ENCODE measurements at places on chromosomes 3 and 15.

GRCh38 chr3:126039870-126040269 lies 44.1 kb downstream of the SLC41A3 start:
- DNase-seq, result no peak

- DNase-seq, result no peak
These were observed 257.6 kb upstream of the STT3B start for GRCh38 chr3:31275038-31275572.

GRCh38 chr3:37924453-37924852 lies 62.8 kb downstream of the CTDSPL start:
- no peak for DNase-seq

- no peak for DNase-seq
These were observed 26.8 kb downstream of the CCRL2 start for GRCh38 chr3:46433841-46434240.

DNA sequence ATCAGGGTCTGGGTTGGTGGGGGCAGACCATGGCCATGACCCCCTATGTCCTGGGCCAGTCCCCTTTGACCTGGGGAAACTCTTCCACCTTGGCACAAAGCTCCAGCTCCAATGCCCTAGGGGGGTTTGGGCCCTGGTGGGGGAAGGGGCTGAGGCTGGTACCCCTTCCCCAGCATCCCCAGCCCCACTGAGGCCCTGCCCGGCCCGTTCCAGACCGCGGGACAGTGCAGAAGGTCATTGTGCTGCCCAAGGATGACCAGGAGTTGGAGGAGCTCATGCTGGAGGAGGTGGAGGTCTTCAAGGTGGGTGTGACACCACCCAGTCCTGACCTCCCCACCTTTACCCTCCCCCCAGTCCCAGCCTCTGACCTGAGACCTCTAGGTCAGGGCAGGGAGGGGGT lies 6.2 kb upstream of the GNAT1 start:
- no peak for DNase-seq

GRCh38 chr3:149736175-149736952 lies 15.9 kb downstream of the COMMD2 start:
- no peak for DNase-seq

DNA sequence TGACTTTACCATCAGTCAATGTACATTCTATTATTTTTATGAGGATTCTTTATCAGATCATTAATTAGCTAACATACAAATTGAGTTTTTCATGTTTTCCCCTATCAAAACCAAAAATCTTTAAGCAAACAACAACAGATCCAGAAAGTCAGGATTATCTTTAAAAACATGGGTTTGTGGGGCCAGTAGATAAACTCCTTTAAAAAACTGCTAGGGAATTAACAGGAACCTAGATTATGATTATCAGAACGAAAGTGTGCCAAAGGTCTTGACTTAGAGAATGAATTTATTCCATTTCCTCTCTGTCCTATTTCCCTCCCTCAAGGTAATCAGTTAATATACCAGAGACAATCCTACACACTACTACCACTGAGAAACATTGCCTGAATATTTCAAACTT lies 13.2 kb upstream of the CCDC13 start:
- DNase-seq, result no peak

GRCh38 chr3:178291574-178292370 lies 244.5 kb upstream of the KCNMB2 start:
- no peak for DNase-seq

GRCh38 chr15:69486481-69487110 lies 34.0 kb downstream of the RPLP1 start:
- peak; percentile 37 for DNase-seq

DNA sequence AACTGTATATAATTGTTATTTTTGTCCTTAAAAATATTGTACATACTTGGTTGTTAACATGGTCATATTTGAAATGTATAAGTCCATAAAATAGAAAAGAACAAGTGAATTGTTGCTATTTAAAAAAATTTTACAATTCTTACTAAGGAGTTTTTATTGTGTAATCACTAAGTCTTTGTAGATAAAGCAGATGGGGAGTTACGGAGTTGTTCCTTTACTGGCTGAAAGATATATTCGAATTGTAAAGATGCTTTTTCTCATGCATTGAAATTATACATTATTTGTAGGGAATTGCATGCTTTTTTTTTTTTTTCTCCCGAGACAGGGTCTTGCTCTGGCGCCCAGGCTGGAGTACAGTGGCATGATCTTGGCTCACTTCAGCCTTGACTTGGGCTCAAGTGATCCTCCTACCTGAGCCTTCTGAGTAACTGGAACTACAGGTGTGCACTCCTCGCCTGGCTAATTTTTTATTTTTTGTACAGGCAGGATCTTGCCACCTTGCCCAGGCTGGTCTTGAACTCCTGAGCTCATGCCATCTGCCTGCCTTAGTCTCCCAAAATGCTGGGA lies 10.7 kb downstream of the NFKBIZ start:
- DNase-seq, result no peak

DNA sequence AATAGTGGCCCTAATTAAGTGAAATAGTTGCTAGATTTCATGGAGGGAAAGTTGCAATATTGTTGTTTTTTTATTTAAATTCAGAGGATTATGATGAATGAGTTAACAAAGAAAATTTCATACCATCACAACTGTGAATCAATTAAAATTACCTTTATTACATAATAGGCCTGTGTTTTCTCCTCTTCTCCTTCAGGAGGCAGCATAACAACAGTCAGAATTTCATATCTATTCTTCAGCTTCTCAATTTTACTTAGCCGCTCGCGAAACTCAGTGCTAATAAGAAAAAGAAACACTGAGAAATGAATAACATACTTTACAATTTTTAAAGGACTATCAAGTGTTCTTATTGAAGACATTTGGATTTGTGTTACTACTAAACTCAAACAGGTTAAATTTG lies 29.4 kb downstream of the TTC14 start:
- no peak for DNase-seq

- DNase-seq, result no peak
These were observed 99.1 kb downstream of the DNASE1L3 start for GRCh38 chr3:58111513-58112184.

- peak; percentile 71 for DNase-seq
These were observed 92.2 kb downstream of the KLHL25 start for GRCh38 chr15:85702321-85703101.

- DNase-seq, result no peak
These were observed 74.6 kb upstream of the PSMD6 start for GRCh38 chr3:64097920-64098319.

GRCh38 chr15:28903555-28903954 lies 17.8 kb downstream of the APBA2 start:
- DNase-seq, result no peak

DNA sequence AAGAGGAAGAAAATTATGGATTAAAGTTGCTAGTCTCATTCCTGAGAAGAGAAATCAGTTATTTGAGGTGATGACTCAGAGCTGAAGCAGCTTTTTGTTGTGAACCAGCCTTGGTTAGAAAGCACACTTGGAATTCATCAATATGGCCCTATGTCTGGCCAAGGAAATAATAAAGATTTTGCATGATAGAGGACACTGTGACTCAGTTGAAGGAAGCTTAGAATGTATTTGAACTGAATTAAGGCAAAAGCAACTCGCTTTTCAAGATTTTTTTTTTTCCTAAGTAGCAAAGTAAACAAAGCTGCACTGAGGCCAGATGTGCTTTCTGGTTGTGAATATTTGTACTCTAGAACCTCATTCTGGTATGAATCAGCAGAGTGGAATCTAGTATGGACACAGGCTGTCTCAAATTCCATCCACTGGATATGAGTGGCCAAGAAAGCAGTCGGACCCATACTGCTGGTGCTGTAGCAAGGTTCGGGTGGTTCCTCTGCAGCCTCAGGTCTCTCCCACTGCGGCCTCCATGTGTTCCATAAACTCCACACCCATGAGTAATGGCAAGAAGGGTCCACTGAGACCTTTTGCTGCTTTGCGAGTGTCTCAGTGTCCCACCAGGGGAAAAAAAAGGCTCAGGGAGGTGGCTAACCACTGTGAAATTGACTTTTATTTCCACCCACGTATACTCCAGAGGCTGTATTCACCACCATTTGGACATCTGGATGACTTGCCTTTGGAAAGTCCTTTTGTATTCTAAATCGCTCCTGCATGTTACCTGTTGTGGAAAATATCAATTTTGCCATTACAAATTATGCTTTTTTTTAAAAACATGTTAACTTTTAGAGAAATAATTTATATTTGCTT lies 53.1 kb downstream of the TGFBR2 start:
- no peak for DNase-seq

DNA sequence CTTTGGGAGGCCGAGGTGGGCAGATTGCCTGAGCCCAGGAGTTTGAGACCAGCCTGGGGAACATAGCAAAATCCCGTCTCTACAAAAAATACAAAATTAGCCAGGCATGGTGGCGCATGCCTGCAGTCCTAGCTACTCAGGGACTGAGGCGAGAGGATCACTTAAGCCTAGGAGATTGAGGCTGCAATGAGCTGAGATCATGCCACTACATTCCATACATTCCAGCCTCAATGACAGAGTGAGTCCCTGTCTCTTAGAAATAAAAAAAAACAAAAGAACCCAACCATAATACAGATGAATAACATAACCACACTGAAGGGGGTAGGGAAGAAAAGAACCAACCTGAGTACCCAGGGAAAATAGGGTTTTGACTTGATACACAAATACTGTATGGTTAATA lies 19.7 kb upstream of the CGNL1 start:
- no peak for DNase-seq

GRCh38 chr3:34758630-34759261 lies 880.6 kb upstream of the ARPP21 start:
- no peak for DNase-seq

- no peak for DNase-seq
These were observed 37.3 kb downstream of the CACNA2D2 start for GRCh38 chr3:50466177-50466576.

GRCh38 chr3:69433969-69434325 lies 48.1 kb upstream of the FRMD4B start:
- no peak for DNase-seq

DNA sequence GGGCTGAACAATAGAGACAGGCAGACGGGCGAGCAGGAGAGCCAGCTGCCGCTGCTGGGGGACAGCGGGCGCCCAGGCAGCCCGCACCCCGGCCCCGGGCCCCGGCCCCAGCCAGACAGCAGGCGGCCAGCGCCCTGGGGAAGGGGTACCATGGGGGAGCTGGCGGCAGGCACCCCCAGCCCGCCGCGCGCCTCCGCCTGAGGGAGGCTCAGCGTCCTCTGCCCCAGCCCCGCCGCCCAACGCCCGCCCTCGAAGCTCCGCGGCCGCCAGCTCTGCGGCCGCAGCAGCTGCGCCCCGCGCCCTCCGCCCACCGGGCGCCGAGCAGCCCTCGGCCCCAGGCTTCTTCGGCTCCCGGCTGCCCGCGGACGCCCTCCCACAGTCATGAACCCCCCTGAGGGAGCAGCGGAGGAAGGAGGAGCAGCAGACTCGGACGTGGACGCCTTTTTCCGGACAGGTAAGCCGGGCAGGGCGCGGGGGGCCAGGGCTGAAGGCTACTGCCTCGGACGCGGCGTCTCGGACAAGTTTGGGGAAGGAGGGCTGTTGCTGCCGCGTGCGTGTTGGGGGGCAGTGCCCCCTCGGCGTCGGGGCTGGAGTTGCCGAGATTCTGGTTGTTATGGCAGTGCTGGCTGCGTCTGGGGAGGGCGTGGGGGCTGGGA lies 41.6 kb upstream of the ROPN1 start:
- DNase-seq, result no peak

GRCh38 chr15:25192651-25193050 lies 237.9 kb downstream of the SNRPN start:
- no peak for DNase-seq

DNA sequence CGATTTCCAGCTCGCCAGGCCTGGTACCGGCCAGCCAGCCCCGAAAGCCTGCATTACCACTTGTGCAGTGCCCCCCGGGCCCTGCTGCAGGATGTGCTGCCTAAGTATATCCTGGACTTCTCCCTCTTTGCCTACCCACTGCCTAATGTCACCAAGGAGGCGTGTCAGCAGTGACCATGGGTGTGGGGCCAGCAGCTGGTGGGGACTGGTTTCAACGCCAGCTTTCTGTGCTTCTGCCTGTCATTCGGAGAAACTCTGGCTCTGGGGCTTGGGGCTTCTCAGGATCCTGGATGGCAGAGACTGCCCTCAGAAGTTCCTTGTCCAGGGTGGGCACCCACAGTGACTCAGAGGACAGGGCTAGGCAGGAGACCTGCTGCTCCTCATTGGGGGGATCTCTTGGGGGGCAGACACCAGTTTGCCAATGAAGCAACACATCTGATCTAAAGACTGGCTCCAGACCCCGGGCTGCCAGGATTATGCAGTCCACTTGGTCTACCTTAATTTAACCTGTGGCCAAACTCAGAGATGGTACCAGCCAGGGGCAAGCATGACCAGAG lies 1.5 kb downstream of the CHST14 start:
- no peak for DNase-seq

DNA sequence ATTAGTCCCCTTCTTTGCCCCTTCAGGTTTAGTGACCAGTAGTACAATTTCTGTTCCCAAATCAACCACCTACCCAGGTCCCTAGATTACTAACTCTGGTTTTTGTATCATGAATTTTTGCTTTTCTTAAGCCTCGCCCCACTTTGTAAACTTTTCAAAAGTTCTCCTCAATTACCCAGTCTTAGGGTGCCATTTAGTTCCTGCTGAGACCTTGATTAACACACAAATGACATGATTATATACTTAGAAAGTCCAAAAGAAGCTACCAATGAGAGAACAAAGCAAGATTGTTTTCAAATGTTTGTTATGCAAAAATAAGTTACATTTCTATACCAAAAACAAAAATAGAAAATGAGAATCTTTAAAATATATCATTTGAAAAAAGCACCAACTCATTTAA lies 594.4 kb downstream of the SQOR start:
- no peak for DNase-seq

DNA sequence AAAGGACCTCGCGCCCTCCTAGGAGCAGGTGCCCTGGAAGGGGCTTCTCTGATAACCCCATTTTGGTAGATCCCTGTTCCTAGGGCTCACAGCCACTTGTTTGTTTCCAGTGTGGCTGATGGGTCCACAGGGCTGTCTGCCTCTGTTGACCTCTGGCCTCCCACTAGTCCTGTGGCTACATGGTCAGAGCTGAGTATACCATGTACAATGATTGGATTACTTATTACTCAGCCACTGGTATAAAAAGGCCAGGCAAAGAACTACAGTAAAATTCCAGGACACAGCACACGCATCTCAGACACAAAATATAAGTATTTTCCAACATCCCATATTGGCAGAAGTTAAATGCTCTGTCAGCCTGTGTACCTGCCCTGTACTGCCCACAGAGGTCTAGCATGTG lies 277.3 kb downstream of the GABRG3 start:
- no peak for DNase-seq

DNA sequence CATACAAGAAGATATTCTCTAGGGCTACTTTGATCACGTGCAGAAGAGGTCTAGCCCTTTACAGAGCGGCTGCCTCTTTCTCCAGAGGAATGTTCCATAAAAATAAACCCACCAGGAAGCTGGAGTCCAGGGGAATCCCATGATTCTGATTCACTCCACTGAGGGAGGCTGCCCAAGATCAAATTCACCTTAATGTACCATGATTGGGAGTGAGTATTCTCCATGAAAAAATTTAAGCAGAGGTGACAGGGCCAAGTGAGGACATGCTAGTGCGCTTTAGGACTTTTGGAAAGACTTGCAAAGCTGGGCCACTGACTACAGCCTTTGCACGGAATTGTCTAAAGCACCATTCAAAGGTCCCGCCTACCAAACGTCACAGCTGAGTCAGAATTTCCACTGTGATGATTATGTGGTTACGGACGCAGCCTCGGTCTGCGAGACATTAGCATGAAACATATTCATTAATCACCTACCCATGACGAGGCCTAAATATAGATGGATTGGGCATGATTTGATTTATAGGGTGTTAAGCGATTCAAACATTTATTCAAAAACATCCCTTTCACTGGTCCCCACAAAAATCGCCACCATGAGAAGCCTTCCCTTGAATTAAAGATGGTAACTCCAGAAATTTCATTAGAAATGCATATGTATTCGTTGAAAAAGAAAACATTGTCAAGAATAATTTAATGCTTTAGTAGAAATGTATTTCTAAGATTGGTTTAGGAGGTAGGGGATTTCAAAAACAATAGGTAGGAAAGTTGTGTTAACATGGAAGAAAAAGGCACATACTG lies 152.6 kb downstream of the GREM1 start:
- DNase-seq, result peak; percentile 67
